Activated T-helper 1 cell treated with anti-CD3 and anti-CD28 coated beads, Interleukin-2, amount 50 U/mL, for 16 hours (primary cell): ENCODE measurements at places on chromosomes 2 and 18.

DNA sequence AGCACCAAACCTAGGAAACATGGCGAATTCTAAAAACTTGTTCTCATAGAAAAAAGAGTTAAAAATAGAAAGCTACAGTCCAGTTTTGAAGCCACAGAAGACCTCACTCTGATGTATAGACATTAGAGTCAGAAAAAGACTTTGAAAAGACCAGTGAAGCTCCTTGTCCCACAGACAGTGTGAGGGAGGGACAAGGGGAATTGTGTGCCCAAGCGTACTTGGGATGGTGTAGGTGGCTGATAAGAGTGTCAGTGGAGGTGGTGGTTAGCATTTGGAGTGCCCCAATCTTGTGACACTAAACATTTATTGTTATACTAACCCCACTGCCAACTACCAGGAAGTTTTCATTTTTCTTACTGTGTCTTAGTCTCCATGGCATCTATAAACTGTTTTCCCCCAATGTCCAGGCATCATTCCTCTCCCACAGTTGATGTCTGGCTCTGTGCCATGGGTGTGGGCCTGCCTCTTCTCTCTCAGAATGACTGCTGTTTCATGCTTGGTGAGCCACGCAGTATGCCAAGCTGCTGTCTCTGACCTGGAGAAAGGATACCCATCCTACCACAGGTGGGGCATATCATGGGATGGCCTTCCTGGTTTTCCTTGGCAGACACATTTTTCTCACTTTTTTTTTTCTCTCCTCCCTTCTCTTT, 161.4 kb downstream of the RPIA start:
- DNase-seq = no peak

DNA sequence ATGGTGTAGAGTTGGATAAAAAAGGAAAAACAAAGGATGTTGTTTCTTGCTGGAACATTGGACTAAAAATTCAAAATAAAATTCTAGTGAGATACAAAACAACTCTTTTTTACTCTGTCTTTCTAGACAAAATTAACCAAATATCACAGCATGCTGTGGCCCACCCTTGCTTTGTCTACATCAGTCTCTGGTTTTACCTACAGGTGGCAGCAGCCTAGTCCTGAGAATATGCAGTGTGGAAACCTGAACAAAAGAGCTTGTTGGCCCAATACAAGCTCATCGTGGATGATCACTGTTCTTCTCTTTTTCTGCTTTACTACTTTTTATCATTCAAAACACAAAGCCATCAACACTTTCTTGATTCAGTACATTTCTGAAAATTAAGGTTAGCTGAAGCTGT, 210.4 kb downstream of the CDH19 start:
- no peak for DNase-seq

GRCh38 chr2:224865016-224865415, 148.9 kb upstream of the CCDC195 start:
- no peak for DNase-seq

GRCh38 chr2:231884438-231885140, 41.6 kb downstream of the NPPC start:
- DNase-seq = no peak

DNA sequence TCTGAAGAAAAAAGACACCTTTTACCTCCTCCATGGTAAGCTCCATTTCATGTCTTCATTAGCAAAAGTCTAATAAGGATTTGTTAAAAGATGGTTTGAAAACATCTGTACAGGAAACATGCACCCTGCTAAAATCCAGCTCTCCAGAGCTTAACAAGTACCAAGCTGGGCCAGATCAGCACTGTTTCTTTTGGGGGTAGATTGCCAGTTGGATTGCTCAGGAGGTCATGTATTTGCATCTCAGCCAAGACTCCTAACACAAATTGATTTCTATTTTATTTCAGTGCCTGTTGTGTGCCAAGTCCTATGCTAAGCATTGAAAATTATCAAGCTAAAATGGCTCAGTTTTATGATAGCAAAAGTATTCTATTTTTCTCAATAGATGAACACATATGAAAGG, 3.4 kb upstream of the TMEM182 start:
- no peak for DNase-seq

GRCh38 chr2:40370007-40370395, 81.9 kb downstream of the SLC8A1 start:
- DNase-seq = no peak

- no peak for DNase-seq
Observed at GRCh38 chr18:55214969-55215368, 255.7 kb upstream of the CCDC68 start.

DNA sequence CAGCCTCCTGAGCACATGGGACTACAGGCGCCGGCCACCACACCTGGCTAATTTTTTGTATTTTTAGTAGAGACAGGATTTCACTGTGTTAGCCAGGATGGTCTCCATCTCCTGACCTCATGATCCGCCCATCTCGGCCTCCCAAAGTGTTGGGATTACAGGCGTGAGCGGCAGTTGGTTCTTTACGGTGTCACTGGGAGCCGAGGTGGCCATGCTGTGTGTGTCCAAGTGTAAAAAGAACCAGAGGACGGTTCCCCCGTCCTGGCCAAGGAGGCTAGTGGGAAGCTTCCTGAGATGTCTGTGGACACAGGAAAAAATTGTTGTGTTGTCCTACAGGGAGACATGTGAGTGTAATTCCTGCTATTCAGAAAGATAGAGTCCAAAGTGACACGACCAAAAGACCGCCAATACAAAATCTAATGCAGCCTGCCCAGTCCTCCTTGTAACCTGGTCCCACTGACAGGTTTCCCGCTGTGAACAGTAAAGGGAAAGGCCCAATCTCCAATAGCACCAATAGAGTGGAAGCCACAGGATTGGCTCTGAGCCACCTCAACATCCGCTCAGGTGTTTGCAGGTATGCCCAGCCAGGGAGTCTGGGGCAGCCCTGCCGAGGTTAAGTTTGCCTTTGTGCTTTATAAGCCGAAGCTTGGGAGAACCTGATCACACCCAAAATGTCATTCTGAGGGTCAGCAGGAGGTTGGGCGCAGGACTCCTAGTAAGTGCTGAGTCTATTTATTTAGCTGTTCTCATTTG, 40.6 kb downstream of the NCK2 start:
- DNase-seq = no peak

DNA sequence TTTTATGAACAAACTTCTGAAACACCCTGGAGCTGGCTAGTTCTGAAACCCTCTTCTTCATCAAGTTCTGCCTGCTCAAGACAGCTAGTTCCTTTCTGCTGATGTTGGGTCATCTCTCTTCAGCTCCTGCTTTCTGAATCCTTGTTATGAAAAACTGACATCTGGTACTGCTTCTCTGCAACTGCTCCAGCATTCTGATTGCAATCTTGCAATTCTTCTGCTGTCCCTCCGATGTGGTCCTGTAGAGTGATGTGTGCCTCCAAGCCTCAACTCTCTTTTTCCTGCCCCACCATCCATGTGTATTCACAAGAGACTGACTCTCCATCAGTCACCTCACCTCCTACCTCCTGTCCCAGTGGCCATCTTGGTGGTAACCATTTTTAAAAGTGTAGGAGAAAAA, 21.8 kb downstream of the COL6A3 start:
- DNase-seq = no peak

GRCh38 chr2:138626148-138626547, 124.6 kb downstream of the SPOPL start:
- no peak for DNase-seq

DNA sequence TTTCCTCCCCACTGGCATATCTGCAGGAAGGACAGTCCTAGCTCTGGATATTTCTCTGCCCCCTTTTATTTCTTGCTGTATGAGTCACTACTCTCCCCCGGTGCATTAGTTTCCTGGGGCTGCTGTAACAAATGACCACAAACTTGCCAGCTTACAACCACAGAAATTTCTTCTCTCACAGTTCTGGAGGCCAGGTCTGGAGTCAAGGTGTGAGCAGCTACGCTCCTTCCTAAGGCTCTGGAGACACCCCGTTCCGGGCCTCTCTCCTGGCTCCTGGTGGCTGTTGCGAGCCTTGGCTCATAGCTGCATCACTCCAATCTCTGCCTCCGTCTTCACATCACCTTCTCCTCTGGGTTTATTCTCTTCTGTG, 34.1 kb downstream of the PTPRM start:
- DNase-seq = no peak

DNA sequence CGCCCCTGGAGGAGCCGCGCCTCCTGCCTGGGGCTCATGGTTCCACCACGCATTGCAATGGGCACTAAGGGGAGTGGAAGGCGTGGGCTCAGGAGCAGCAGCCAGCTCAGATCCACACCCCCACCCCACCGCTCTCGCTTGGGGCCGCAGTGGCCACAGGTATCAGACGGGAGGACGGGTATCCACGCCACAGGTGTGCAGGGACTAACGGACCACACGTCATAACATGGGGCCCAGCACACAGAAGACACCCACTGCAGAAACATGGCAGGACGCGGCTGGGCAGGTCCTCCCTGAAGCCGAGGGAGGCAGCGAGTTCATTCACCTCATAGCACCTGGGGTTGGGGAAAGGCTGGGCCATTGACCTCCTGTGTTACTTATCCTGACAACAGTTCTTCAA, 13.0 kb downstream of the HDAC4 start:
- DNase-seq = no peak

GRCh38 chr2:233092432-233093165, 32.5 kb downstream of the INPP5D start:
- DNase-seq = no peak

GRCh38 chr2:224024270-224024669, 14.8 kb downstream of the SERPINE2 start:
- no peak for DNase-seq

DNA sequence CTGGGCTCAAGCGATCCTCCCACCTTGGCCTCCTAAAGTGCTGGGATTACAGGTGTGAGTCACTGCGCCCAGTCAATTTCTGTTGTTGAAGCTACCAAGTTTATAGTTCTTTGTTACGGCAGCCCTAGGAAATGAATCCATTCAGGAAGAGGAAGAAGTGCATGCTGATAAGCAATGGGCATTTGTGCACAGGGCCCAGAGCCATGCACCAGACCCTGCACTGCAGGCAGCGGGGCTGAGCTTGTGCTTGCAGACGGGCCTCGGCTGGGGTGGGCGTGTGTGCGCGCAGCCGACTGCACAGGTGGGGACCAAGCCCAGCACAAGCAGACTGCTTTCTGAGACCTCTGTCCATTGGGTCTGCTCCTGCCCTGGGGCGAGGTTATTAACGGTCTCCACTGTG, 144.6 kb downstream of the CABLES1 start:
- DNase-seq = no peak

DNA sequence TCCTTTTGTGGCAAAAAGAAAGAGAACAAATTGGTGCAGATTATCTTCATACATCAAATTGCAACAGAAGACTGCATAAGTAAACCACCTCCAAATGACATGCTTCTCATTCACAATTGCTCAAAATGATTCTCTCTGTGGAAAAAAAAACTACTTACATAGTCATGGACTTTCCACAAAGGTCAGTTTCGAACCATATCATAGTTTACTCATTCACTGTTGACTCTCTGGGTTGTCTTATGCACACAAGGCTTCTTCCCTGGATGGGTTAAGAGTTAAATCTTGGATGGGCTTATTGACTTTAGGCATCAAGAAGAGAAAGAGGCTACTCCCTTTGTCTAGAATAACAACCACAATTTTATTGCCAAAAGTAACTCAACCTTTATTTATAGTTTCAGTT, 91.3 kb upstream of the RAB27B start:
- DNase-seq = no peak

- DNase-seq = no peak
Observed at GRCh38 chr18:31204833-31205232, 42.2 kb upstream of the DSC1 start.

GRCh38 chr2:38301340-38301968, 75.6 kb downstream of the ATL2 start:
- no peak for DNase-seq
